ENCODE measurements at places on chromosomes 4 and X.
A peak's percentile ranks its signal among the peaks of the same experiment; 100 is the strongest.

- DNase-seq = no peak
Measured at GRCh38 chrX:10548688-10549087, 71.7 kb downstream of the MID1 start.

- DNase-seq = no peak
Measured at GRCh38 chr4:100190643-100191600, 654 bp upstream of the DDIT4L start.

GRCh38 chrX:1599791-1600405 is 8.5 kb downstream of the AKAP17A start:
- no peak for DNase-seq

GRCh38 chr4:101155368-101155767 is 192.0 kb downstream of the PPP3CA start:
- no peak for DNase-seq

- DNase-seq = no peak
Measured at GRCh38 chrX:638482-639131, 8.0 kb downstream of the SHOX start.

DNA sequence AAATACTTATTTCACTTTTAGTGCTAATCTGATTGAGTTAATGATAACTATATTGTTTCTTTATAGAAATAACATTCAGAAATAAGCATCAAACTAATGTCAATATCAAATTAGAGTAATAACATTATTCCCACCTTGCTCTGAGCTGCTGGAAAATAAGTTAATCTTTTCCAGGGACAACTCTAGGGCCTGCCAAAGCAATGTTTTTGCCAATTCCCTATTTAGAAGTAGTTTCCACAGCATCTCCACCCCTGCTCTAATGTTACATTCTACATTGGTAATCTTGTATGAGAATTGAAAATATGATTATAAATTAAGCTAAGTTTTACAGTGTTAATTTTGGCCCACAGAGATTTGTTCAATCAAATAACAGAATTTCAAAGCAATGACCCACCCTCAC is 68.3 kb downstream of the REELD1 start:
- DNase-seq = no peak

DNA sequence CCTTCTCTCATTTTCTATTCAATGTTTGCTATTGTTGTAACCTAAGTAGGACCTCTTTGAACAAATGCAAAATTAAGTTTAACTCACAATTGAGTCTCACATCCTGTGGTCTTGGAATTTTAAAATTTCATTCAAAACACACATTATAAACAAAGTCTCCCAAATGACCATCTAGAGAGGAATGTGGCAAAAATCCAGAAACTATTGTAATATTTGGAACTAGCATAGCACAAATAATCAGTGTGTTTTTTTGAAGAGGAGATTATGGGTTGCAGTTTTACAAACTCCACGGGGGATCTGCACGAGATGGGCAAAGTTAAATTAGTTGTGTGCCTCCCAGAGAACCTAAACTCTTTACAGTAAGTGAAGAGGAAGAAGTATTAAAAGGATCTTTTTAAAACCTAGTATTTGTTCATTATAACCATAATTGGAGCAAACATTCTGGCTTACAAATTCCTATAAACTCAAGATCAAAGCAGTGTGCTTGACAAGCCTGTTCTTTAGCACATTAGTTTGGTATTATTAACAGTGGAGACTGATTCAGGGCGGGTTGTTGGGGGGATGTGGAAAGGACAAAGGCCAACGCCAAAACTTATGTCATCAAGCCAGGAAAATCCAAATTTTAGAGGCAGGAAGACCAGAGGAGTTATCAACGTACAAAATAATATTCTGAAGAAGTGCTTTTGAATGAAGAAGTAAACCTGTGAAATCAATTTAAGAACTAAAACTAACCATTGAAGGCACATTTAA is 22.4 kb upstream of the RBPJ start:
- DNase-seq = no peak

DNA sequence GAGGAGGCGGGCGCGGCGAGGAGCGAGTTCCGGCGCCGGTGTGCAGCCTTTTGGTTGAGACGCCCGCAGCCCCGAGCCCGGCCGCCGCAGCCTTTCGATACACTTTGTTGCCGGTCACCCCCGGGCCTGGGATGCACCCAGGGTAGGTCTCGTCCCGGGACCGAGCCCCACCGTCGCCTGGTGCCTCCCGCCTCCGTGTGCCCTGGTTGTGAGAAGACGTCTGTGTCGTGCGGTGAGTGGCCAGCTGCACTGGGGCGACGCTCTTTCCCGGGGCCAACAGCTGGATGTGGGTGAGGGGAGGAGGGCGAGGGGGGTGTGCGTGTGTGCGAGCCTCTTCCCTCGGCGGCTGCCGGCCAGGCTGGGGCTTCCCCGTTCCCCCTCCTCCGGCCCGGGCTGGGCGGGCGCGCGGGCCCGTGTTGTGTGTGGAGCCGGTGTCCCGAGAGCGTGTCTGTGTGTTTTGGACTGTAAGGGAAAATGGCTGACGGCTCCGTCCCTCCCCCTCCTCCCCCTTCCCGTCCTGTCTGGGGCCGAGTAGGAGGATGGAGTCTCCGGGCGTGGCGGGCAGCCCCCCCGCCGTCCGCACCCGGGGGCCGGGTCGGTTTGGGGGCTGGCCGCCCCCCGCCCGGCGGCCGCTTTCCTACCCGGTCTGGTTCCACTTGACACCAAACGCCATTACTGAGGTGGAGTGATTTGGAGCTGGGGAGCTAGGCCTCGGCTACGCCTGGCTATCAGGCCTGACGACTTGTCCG is 807 bp downstream of the USP9X start:
- peak; percentile 60 for DNase-seq

- no peak for DNase-seq
Measured at GRCh38 chrX:2610246-2611170, 80.6 kb upstream of the CD99 start.

GRCh38 chr4:41069838-41070237 is 144.5 kb downstream of the APBB2 start:
- no peak for DNase-seq

- no peak for DNase-seq
Measured at GRCh38 chr4:153114771-153115321, 89.4 kb upstream of the TRIM2 start.

GRCh38 chr4:102089850-102090621 is 255.2 kb downstream of the SLC39A8 start:
- no peak for DNase-seq

GRCh38 chr4:72209600-72209999 is 177.8 kb downstream of the NPFFR2 start:
- DNase-seq = no peak

GRCh38 chrX:125404667-125405160 is 85.0 kb downstream of the TEX13C start:
- no peak for DNase-seq

- no peak for DNase-seq
Measured at GRCh38 chrX:153766871-153767673, 3.0 kb downstream of the PLXNB3 start.

- no peak for DNase-seq
Measured at GRCh38 chr4:1538096-1538410, 131.8 kb upstream of the NKX1-1 start.

DNA sequence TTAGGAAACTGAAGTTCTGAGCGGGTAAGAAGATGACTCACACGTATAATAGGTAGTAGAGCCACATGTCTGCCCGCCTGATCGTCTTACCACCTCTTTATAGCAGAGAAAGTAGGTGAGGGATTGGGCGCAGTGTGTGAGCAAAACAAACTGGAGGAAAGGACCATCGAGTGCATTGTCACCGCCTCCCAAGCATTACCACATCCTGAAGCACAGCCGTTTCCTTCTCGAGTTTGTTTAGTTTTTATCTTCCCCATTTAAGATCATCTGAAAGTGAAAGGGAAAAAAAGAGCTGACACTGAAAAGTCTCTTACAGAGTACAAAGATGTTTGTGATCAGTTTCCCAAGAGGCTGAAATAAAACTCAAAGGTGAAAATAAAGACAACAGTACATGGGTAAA is 14.8 kb downstream of the PDK3 start:
- DNase-seq = no peak

- DNase-seq = no peak
Measured at GRCh38 chr4:121877041-121877773, 6.9 kb upstream of the BBS7 start.

GRCh38 chr4:157099506-157099905 is 23.6 kb downstream of the GLRB start:
- DNase-seq = no peak

- no peak for DNase-seq
Measured at GRCh38 chr4:81826817-81827424, 355.2 kb upstream of the RASGEF1B start.

GRCh38 chr4:174650711-174651355 is 128.5 kb upstream of the HPGD start:
- DNase-seq = no peak

DNA sequence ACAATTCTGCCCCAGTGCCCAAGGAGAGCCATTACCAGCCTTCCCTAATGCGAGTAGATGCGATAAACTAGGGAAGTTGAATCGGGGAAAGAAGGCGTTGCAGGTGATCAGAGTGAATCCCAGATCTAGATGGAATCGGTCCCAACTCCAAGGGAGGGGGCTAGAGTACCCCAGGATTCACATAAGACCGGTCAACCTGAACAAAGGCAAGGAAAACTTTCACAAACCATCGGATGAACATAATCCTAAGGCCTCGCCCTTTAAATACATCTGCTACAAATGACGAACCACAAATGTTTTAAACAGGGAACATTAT is 11.2 kb upstream of the ZCCHC13 start:
- no peak for DNase-seq

- no peak for DNase-seq
Measured at GRCh38 chrX:95145848-95146490, 1472.0 kb downstream of the FAM133A start.

DNA sequence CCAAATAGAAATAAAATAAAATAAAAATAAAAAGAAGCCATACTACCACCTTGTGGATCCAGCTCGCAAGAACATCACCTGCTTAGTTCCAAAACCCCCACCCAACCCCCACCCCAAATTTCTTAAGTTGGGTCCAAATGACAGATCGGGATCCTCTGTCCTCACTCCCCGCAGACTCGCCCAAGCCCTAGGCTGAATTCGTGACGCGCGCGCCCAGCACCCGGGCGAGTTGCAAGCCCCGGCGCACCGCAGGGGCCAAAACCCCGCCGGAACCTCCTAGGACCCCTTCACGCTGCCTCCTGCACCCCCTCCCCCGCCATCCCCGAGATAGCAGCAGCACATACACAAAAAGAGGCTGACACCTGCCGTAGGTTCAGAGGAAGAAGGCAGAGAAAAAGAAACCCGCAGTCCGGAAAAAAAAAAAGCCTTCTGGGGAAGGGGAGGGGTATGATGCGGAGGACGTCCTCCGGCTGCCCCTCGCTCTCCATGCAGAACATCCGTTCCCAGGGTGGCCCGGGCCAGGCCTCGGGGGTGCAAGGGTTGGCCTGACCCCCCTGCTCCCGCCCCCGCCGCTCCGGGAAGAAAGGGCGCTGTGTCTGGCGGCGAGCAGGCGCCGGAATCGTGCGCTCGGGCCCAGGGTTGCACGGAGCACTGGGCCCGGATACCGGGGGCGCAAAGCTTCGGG is 2.6 kb downstream of the NLGN4X start:
- DNase-seq = no peak

GRCh38 chr4:105686571-105686970 is 21.9 kb downstream of the INTS12 start:
- DNase-seq = no peak

DNA sequence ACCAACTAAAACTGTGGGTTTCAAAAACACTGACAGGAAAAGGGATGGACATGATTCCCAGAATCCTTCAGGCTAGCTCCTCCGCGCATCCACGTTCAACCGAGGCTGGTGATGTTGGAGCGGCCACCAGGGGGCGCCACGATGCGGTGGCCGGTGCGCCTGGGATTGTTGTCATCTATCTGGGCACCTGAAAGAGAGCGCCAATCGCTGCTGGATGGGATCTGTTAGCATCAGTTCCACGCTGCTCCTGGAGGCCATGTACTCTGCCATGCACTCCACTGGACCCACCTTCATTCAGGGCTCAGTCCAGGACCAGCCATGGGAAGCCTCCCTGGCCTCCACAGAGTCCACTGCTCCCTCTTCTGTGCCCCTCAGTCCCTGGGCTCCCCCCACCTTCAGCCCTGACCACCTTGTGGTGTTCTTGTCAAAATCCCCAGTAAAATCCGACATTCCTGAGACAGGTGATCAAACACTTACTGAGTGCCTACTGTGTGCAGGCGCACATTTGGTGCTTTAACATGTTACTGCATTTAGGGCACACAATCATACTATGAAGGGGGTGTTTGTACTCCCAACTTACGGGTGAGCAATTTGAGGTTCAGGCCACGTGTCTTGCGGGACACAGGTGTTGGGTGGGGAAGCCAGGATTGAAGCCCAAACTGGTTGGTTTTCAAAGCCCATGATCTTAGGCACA is 71.1 kb downstream of the CRMP1 start:
- no peak for DNase-seq

- no peak for DNase-seq
Measured at GRCh38 chr4:185015108-185015507, 3.2 kb upstream of the HELT start.

GRCh38 chrX:82813671-82814078 is 694.4 kb upstream of the POU3F4 start:
- no peak for DNase-seq
